ENCODE measurements at places on chromosomes 12 and 14.

DNA sequence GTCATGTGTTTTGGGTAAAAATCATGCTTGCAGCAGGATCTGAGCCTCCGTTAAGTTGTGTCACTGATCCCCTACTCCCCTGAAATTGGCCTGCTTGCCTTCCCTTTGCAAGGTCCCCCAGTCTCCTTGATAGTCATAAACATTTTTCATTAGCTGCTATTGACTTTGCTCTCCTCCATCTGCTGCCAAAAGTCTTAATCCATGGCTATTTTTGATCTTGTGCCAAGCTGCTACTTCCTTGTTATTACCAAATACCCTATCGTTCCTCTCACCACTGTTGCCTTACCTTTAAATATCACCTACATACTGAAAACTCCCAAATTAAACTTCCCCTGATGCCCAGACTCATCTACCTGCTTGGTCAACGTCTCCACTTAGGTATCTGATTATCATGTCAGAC is 148.3 kb downstream of the PHLDA1 start:
- DNase-seq, result no peak

- no peak for DNase-seq
Measured at GRCh38 chr12:126999352-126999751, 1267.6 kb upstream of the TMEM132C start.

GRCh38 chr14:101459551-101459900 is 101.8 kb upstream of the DIO3 start:
- no peak for DNase-seq

DNA sequence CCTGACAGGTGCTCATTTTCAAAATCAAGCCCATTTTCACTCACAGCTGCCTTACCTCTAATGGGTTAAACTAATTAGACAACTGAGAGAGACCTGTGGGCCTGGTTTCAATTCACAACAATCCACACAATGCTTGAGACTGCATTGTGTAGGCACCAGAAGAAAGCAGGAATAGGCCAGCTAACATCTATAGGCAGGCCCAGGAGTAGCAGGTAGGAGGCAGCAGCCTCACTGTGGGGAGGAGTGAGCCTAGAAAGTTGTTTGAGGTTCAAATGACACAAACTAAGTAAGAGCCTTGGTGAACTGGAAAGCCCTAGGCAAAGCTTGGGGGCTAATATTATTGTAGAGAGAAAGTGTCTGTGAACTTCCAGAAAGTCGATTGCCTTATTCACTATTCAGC is 289.5 kb upstream of the CCDC196 start:
- DNase-seq, result no peak

DNA sequence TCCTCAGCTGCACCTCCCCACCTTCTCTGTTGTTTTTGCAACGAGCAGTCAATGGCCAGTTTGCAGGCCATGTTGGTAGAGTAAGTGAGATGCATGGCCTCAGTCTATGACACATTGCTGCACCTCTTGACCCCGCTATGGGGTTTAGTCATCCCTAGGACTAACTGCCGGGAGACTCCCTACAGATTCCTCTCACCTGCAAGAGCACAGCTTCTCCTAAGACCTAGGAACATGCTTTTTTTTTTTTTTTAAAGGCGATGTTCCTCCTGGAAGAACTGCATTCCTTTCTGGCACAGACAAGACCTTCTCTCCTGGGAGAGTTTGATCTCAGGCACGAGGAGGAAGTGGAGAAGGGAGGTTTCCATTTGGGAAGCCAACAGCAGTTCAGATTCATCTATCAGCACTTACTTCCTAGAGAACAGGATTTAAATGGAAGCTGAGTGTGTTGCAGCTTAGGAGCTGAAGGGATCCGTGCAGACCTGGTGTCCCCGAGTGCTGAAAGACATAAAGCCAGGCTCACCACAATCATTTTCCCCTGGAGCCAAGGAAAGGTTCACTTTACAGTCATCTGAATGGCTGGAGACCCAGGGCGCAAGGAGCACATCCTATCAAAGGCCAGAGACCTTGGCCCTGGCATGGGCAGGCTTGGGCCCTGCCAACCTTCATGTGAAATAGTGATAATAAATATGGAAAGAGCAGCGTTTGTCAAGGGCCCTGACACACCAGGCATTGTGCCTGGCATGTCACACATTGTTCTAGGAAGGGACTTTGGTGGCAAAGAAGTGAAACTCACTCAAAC is 104.1 kb downstream of the LGMN start:
- no peak for DNase-seq

DNA sequence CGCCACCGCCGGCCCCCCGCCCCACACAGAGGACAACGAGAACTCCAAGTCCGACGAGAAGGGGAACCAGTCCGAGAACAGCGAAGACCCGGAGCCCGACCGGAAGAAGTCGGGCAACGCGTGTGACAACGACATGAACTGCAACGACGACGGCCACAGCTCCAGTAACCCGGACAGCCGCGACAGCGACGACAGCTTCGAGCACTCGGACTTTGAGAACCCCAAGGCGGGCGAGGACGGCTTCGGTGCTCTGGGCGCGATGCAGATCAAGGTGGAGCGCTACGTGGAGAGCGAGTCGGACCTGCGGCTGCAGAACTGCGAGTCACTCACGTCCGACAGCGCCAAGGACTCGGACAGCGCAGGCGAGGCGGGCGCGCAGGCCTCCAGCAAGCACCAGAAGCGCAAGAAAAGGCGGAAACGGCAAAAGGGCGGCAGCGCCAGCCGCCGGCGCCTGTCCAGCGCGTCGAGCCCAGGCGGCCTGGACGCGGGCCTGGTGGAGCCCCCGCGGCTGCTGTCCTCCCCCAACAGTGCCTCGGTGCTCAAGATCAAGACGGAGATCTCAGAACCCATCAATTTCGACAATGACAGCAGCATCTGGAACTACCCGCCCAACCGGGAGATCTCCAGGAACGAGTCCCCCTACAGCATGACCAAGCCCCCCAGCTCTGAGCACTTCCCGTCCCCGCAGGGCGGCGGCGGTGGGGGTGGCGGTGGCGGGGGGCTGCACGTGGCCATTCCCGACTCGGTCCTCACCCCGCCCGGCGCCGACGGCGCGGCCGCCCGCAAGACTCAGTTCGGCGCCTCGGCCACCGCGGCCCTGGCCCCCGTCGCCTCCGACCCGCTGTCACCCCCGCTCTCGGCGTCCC is 150.9 kb downstream of the EGLN3 start:
- DNase-seq, result no peak

- no peak for DNase-seq
Measured at GRCh38 chr14:87321548-87321947, 671.4 kb downstream of the GALC start.

DNA sequence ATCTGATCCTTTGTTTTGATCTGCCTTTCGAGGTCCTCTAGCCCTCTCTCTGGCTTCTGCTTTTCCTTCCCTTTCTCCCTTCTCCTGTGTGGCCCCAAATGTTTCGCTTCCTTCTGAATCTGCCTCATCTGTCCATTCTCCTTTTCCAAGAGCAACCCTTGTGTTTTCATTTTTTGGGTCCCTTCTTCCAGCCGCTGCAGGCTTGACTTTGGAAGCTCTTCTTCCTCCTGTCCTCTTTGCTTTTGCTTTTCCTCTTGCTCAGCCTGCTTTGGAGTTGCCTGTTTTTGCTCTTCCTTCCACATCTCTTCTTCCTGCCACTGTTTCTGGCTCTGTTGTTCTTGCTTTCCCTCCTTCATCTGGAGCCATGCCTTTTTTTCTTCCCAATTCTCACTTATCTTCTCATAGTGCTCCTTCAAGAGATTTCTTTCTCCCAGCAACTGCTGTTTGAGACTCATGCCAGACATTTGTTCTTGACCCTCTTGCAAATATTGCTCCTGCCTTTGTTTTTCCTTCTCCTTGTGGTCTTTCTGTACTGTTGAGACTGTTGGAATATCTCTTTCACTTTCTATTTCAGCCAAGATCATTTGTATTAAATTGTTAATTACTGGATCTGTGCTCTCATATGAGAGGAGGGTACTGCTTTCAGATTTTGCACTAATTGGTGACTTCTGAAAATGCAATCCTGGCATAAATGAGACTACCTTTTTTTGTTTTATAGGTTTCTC is 42.4 kb downstream of the FAM186A start:
- no peak for DNase-seq

DNA sequence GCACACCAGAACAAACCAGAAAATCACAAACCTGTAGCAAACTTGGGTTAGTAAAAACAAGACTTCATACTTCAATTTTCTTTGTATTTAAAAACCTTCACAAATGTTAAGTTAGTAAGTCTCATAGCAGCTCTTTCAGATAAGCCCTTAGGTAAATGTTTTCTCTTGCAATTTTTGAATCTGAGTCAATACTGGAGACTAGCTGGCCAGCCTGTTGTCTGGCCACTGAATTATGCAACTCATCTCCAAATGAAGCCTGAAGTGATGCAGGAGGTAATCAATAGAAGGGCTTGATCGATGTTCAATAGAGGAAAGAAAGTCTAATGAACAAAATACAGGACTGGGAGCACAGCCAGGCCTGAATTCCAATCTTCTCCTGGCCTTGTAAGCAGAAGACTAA is 465.2 kb downstream of the LRIG3 start:
- no peak for DNase-seq

GRCh38 chr12:95390192-95390591 is 83.8 kb upstream of the METAP2 start:
- DNase-seq, result no peak

- DNase-seq, result no peak
Measured at GRCh38 chr14:99760817-99761216, 32.4 kb upstream of the EML1 start.

GRCh38 chr14:28673056-28673455 is 93.5 kb upstream of the FOXG1 start:
- no peak for DNase-seq

DNA sequence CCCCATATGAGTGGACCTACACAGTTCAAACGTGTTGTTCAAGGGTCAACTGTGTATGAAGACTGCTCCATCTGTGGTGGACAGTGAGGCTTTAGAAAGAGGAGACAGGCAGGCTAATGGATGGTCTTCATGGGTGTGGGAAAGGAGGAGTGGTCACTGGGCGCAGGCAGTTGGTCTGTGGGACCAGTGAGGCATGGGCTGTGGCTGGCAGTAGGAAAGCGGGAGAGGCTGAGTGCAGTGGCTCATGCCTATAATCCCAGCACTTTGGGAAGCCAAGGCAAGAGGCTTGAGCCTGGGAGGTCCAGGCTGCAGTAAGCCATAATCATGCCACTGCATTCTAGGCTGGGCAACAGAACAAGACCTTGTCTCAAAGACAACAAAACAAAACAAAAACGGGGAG is 2.0 kb upstream of the NR4A1 start:
- no peak for DNase-seq

- no peak for DNase-seq
Measured at GRCh38 chr12:111686574-111687105, 787 bp downstream of the ACAD10 start.

- DNase-seq, result no peak
Measured at GRCh38 chr14:37172936-37173614, 669 bp upstream of the SLC25A21 start.

GRCh38 chr14:104431929-104432541 is 147.5 kb upstream of the C14orf180 start:
- no peak for DNase-seq

DNA sequence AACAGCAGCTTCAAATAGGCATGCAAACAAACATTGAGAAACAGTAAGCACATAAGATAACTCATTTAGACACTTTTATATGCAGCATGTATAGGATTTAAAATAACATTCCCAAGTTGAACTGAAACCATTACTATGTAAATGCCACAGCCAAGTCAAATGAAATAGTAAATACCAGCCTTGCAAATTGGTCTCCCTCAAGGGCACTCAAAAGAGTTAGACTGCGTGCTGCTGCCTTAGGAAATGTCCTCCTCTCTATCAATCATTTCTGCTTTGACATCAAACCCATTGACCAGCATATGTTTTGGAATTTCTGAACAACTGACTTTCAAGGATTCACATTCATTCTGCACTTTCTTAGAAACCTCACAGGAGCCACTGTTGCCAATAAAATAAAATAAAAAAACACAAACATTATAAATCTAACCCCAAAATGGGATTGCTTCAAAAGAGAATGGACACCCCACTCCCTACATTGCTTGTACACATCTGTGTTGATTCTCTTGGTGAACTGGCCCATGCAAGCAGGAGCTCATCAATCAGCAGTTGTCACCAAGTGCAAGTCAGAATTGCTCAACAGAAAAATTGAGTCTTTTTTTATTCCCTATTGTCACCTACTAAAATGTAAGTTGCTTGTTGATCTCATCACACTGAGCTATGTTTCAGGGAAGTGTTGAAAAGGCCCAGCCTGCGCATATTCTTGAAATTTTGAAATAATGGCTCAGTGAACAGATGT is 256.2 kb downstream of the DAD1 start:
- DNase-seq, result no peak

DNA sequence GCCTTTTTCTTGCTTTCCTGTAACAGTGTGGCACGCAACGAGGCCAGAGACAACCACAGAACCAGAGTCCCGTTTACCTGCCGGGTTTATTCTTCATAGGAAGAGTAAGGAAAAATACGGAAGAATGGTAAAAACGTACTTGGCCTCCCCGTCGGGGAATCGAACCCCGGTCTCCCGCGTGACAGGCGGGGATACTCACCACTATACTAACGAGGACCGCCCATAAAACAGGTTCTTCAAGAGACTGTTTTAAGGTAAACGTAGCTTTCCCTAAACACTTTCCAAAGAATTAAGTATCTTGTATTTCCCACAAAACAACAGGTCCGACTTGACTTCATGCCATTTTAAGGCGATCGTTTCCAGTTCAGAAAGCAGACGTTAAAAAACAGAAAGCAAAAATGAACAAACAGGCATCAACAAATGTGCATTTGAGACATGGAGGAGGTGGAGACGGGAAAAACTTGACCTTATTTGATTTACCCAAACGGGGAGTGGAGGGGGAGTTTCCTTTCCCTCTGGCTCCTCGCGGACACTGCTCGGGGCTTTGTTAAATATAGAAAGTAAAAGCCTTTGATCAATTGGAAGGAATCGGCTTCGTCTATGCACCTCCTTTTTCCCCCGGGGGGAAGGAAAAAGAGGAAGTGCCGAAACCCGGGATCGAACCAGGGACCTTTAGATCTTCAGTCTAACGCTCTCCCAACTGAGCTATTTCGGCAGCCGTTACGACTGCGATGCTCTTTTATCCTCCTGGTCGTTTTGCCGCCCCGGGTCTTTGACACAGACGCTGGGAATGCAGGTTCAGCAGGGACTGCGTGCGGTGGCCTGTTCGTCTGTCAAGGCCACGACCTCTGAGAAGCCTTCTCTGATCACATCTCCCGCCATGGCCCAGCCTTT is 13.0 kb upstream of the UBC start:
- peak; percentile 99 for DNase-seq

DNA sequence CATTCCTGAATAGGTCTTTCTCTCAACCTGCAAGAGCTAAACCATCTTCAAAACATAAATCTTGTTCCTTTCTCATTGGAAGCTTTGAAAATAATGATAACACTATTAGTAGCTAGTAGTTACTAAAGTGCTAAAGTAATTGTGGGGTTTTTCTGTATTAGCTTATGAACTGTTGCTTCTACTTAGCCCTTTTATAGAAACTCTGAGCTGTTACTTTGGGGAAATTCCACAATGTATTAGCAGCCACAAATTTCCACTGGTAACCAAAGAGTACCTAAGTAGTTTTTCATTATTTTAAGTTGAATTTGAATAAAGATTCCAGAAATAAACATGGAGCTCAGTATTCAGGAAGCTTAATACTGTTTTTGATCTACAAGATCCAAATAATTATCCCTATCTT is 6.4 kb upstream of the MAPK1IP1L start:
- DNase-seq, result no peak
